Right lobe of liver (tissue), 6 donors: ENCODE measurements at places on chromosomes 7 and 10. TPM values are rescaled to one million over a fixed set of nuclear protein-coding genes. Genes with fewer than 3 reads are reported as not detected.

IGF2BP3 gene
- total RNA-seq: 0.64 TPM

MBL2 gene
- 112 TPM for total RNA-seq

MYPN gene
- 0.07 TPM for total RNA-seq

RBP4 gene
- 8,539 TPM for total RNA-seq

CYP2W1 gene
- not detected for total RNA-seq

ZNF853 gene
- total RNA-seq: 0.37 TPM

DLG5 gene
- total RNA-seq: 8.4 TPM

SSC4D gene
- total RNA-seq: 1.2 TPM

GLI3 gene
- 0.20 TPM for total RNA-seq

NCF1 gene
- total RNA-seq: 1.1 TPM

JAKMIP3 gene
- 0.19 TPM for total RNA-seq

MEST gene
- 36.2 TPM for total RNA-seq

DNA sequence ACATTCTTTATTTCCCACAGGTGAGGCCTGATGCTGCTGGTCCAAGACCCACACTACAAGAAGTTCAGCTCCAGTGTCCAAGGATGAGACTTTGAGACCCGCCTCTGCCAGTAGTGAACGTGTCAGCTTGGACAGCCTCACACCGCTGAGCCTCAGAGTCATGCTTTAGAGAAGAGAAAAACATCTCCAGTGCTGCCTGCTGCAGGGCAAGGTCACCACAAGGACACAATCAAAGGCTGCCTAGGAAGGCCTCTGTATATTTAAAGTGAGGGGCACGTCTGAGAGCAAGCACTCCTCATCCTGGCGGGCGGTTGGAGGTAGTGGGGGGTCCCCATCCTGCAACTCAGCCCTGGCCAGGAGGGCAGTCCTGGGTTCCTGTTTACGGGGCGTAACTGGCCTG is 19.3 kb downstream of the FGFR2 start:
- no peak for DNase-seq

GRCh38 chr10:5895365-5895764 is 5.3 kb downstream of the FBH1 start:
- no peak for DNase-seq

DNA sequence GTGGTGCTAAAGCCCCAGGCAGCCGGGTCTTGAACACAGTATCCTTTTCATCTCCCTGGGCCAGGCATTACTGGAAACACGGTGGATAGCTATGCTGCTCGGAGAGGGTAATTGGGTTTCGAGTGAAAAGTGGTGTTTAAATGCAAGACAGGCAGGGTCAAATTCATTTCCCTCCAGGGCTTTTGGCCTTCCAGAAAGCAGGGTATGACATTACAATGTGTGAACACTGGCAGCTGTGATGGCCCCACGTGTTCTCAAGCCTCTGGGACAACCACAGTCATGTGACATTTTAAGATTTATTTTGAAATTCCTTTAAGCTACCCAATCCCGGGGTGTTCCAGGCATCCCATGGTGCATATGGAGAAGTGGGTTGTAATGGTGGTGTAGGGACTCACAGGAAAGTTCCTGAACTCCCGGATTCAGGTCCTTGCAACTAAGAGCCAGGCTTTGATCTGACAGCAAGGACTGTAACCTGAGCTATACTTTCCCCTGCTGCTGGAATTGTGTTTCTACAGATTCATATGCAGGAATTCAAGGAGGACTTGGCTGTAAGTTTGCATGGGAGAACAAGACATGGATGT is 46.8 kb downstream of the INSYN2A start:
- no peak for DNase-seq

- no peak for DNase-seq
These were observed 133.9 kb upstream of the FEZF1 start for GRCh38 chr7:122438492-122438891.

GRCh38 chr10:86339226-86339865 is 27.2 kb downstream of the GRID1 start:
- peak; percentile 35 for DNase-seq

DNA sequence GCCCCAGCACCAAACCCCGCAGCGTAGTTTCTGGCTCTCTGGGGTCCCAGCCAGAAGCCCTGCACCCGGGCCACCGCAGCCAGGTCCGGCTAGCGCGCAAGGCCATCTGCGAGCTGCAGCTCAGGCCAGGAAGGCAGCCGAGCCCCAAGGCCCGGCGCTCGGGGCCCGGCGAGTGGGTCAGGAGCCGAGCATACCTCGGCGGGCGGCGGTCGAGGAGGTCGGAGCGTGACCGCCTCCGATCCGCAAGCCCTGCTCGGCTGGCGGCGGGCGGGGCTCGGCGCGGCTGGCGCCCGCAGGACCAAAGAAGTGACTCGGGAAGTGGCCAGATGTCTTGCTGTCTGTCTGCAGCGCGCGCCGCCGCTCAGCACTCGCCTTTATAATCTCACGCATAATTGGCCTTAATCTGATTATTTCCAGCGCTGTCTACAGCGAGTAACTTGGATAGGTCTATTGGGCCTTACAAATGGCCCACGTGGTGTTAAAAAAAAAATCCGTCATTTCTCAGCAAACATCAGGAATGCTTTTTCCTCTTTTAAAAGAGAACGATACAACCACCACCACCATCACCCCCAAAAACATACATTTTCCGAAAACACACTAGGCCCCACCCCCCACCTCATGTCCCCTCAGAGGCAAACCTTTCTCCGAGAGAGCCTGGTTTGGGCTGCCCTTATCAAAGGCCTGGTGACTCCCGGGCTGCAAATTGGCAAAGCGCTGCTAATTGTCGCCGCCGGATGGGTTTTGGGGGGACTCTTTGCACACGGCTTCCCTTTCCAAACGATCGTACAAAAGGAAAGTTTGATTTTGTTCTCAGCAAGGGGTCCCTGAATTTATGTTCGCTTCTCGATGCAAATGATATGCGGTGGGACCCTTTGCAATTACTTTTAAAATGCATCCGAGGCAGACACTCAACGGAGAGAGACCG is at the start of gene DRGX:
Gene DRGX, minus strand, starts transcription at position 349 of the 925 bp plus-strand sequence. CDS start 649 bp downstream, outside the sequence.
- no peak for DNase-seq

GRCh38 chr7:89312551-89312950 is 517.0 kb upstream of the TEX47 start:
- no peak for DNase-seq

DNA sequence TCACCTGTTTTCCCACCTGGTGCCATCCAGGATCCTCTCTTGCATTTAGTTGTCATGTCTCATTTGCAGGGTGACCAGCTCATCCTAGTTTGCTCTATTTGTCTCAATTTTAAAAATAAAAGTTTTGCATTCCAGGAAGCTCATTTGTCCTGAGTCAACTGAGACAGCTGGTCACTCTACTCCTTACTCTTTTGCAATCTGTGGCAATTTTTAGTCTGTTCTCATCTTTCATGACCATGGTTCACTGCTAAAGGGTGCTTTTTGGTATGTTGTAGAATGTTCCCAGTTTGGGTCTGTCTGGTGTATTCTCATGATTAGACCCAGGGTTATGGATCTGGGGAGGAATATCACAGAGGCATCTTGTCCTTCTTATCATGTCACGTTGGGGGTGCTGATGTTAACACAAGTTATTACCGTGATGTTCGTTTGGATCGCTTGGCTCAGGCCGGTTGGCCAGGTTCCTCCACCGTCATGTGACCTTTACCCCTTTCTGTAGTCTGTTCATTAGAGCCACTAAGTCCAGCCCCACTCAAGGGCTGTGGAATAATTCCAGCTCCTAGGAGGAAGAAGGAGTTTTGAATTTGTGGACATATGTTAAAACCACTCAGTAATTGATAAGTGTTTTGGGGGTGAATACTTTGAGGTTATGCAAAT is 103.3 kb upstream of the IGFBP3 start:
- peak; percentile 58 for DNase-seq

DNA sequence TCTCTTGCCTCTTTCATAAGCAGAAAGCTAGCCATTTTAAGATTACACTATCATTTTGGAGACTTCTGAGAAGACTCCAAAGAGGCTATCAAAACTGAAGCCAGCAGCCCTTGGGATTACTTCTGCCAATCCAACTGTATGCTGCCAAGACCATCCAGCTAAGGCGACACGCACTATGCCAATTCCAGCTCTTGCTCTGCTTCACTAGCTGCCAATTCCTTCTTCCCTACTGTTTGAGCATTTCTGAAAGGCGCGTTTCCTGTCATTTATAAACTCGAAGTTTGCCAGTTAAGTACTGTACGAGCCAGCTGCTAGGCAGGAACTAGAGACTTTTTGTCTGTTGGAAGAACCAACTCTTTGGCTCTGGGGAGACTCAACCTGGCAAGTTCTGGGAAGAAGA is 36.5 kb downstream of the MALSU1 start:
- no peak for DNase-seq

DNA sequence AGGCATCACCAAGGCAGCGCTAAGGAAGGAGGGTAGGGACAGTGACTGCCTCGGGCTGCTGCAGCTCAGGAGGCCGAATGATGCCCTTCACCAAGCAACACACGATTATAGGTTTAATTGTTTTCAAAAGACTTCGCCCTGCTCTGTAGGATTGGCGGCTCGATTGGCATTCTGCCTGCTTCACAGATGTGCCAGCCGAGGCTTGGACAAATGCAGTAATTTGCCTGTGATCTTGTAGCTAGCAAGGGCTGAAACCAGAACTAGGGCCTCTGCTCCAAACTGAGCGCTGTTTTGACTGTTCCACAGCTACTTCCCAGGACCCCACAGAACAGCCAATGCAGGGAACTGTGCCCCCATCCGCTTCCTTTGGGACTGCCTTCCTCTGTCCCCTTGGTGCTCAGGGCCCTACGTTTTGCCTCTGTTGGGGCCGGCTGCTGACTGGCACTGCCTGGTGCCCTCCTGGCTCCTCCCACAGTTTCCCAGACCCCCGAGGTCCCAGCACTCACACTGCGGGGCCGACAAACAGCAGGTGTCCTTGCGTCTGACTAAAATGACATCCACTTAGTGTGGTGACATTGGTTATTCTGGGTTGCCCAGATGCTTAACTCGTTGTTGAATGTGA is 62.6 kb upstream of the EN2 start:
- no peak for DNase-seq

DNA sequence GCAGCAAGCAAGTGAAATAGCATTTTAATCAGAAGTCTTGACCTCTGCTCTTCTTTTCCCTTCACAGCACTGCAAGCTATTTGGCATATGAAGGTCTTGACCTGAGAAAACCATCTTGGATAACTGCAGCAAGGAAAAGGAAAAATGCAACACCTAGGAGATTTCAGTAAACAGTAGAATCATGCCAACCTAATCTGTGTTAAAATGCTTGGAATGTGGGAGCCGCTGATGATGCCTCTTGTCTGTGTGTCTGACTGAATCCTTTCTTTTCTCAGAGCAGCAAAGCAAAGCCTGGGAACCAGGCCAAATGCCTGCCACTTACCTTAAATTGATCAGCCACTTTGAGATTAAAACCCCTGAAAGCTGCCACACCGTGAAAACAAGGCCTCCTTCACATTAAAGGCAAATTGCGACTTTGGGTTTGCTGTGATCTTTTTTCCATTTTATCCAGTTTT is 80.4 kb upstream of the CDK6 start:
- no peak for DNase-seq

DNA sequence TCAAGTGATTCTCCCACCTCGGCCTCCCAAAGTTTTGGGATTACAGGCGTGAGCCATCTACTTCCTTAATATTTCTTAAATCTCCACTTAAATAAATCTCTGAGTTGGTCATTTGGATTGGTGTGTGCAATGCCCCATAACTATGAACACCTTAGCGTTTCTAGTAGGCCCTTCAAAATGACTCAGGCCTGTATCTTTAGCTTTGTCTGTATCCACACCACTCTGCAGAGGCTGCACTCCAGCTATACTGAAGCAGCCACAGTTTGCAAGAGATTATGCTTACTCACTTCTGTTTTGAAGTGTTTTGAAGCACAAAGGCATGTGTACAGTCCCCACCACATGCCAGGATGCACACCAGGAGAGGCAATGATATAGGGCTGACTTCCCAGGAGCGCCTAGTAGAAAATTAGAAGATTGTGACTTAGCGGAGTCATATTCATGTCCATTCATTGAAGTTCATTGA is 2.4 kb upstream of the ST7 start:
- no peak for DNase-seq

GRCh38 chr10:122013311-122013780 is 24.4 kb downstream of the TACC2 start:
- DNase-seq: peak; percentile 73

- no peak for DNase-seq
These were observed 134.6 kb upstream of the TCF7L2 start for GRCh38 chr10:112815269-112816032.

DNA sequence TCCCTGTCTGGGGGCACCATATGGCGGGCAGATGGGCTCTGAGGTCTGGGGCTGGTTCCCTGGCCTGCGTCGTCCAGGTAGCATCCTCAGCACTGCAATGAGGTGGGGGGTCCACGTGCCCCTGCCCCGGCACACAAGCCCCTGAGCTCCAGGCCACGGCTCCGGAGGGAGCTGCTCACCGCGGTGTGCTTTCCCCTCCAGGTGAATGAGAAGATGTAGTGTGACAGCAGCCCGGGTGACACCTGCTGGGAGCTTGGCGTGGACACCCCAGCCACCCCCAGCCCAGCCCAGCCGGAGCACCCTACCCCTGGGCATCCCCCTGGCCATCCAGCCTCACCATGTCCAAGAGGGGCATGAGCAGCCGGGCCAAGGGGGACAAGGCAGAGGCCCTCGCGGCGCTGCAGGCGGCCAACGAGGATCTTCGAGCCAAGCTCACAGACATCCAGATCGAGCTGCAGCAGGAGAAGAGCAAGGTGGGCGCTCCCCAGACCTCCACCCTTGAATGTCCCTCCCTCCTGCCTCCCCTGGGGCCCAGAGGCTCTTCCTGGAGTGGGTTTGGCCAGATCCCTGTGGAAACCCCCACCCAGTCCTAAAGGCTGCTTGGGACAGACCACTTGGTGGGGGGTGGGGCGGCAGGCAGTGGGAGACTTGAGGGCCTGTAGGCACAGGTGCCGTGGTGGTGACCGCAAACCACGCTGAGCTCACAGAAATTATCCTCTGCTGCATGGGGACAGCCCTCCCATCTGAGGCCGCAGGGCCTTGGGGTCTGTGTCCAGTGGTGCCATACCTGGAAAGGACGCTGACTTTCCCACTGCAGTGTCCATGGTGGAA is 38.9 kb downstream of the JAKMIP3 start:
- peak; percentile 37 for DNase-seq

DNA sequence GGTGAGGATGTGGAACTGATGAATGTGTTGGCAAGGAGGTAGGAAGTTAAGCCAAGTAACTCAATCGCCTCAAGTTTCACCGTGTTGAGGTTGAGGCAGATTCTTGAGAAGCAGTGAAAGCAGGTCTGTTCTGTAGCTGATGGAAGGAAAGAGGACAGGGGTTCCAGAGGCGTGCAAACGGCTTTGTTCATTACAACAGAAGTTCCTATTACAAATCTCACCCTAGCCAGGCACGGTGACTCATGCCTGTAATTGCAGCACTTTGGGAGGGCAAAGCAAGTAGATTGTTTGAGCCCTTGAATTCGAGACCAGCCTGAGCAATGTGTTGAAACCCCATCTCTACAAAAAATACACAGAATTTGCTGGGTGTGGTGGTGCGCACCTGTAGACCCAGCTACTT is 36.9 kb upstream of the PTF1A start:
- DNase-seq: no peak

- DNase-seq: peak; percentile 27
These were observed 235.7 kb downstream of the EBF3 start for GRCh38 chr10:129728246-129728820.

- no peak for DNase-seq
These were observed 18.6 kb upstream of the MTPN start for GRCh38 chr7:135995748-135996147.

GRCh38 chr7:88910516-88910915 is 115.0 kb upstream of the TEX47 start:
- DNase-seq: no peak
